Stimulated activated CD4-positive, alpha-beta T cell treated with anti-CD3 and anti-CD28 coated beads, Interleukin-4, amount 100 ng/mL, for 48 hours (primary cell): ENCODE measurements at places on chromosomes 16 and 17.

DNA sequence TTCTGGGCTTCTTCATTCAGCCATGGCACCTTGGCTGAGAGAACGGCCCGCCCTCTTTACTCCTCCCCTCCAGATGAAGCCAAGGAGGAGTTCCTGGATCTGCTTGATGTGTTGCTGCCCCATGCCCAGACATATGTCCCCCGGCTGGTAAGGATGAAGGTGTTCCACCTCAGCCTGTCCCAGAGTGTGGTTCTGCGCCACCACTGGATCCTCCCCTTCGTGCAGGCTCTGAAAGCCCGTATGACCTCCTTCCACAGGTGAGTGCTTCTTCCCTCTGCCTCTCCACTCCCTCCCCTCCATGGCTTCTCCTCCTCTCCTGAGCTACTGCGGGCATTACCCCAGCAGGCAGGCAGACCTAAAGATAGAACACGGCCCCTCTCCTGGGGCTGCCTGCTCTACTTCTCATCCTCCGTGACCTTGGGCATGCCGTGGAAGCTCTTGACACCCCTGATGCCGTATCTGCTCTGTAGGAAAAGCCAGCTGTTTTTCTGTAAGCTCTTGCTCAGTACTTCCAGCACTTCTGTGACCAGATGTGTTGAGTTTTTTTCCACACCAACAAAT, 8.7 kb downstream of the USB1 start:
- no peak for DNase-seq

DNA sequence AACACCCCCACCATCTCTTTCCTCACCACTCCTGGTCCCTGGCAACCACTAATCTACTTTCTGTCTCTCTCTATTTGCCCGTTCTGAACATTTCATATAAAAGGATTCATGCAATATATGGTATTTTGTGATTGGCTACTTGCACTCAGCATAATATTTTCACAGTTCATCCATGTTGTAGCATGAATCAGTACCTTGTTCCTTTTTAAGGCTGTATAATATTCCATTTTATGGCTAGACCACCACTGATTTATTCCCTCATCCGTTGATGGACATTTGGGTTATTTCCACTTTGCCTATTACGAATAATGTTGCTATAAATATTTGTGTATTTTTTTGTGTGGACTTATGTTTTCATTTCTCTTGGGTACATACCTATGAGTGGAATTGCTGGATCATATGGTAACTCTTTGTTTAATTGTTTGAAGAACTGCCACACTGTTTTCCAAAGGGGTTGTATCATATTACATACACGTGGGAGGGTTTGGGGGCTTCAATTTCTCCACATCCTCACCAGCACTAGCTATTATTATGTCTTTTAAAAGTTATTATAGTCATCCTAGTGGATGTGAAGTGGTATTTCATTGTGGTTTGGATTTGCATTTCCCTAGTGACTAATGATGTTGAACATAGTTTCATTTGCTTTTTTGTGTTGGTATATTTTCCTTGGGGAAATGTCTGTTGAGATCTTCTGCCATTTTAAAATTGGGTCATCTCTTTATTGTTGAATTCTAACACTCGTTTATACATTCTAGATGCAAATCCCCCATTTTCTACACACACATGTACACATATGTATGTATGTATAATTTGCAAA, 26.3 kb downstream of the SEC14L5 start:
- no peak for DNase-seq

GRCh38 chr17:31699281-31699680, 159.8 kb downstream of the COPRS start:
- no peak for DNase-seq

GRCh38 chr17:33688771-33689170, 395.7 kb upstream of the ASIC2 start:
- DNase-seq, result no peak

DNA sequence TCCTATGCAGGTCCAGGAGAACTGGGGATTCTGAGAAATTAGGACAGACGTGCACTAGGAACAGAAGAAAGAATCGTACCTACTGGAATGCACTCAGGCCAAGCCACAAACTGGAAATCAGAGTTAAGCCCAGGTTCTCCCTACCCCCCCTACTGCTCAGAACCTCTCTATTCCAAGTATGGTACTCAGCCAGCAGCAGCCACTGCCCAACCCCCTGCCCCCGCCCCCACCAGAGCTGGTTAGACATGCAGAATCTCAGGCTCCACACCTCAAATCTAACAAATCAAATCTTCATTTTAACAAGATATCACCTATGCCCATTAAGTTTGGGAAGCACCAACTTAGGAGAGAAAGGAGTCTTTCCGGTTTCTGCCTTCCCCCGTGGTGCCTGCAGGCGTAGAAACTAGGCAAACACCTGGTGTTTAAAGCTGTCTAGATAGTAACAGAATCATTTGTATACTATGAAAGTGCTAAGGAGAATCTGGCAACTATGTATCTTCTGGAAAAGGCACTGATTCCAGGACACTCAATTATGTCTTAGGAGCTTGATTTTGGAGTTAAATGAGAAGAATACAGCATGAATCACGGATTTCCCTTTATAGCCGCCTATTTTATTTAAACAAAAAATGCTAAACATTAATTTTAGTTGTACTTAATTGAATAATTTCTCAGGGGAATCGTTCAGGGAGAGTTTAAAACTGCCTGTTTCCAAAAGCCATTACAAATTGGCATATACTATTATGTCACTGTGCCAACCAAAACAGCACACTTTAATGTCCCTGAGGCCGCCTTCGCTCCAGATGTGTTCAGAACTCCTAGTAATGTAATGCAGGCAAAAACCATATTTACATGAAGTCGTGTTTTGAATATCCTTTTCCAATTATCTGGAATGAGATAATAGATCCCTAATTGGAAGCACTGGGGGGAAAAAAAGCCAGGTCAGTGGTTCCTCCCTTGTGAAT, 166.5 kb downstream of the STX8 start:
- DNase-seq, result no peak

DNA sequence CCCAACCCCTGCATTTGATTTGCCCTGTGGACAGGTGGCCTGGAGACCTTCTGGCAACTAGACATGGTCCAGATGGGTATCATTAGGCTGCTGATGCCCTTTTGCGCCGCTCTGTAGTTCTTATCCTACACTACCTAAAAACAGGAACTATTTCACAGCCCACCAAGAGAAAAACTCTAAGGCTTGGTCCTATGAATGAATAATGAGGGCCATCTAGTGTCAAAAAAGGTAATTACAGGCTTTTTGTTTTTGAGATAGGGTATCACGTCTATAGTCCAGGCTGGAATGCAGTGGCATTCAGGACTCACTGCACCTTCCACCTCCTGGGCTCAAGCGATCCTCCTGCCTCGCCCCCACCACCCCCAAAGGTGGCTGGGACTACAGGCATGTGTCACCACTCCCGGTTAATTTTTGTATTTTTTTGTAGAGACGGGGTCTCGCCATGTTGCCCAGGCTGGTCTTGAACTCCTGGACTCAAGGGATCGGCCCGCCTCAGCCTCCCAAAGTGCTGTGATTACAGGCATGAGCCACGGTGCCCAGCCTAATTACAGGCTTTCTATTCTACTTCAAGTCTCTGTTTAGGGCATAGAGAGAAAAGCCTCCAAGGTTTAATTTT, 20.9 kb downstream of the COIL start:
- DNase-seq, result no peak

DNA sequence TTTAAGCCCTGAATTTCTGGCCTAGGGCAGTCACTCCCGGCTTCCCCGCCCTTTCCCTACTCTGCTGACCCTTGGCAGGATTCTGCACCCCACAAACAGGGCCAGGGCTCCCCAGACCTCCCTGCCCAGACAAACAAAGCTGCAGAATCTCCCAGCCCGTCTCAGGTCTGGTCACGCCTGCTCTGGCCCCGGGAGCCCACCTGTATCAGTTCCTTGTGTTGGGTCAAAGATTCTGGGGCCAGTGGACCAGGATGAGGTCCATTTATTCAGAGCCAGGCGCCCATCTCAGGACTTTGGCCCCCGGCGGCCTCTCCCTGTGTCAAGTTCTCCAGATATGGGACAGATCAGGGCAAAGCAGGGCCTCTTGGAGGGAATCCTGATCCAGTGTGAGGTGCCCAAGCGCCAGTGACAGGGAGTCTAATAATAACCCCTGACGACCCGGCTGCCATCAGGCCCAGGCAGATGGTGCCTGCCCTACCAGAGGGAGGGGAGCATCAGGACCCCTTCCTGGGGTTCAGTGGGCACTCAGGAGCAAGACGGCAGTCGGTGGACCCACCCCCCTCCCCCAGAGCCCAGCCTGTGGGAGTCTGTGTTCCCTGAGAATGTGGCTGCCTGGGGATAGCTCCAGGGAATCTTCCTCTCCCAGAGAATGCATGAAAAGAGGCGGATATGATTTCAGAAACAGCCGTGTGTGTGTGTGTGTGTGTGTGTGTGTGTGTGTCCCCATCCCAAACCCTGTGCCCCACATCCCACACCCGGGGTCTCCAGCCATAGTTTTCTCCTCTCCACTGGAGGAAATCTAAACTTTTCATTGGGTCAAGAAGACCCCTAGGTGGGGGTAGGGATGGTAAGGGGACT, 1.3 kb downstream of the TTYH2 start:
- no peak for DNase-seq

DNA sequence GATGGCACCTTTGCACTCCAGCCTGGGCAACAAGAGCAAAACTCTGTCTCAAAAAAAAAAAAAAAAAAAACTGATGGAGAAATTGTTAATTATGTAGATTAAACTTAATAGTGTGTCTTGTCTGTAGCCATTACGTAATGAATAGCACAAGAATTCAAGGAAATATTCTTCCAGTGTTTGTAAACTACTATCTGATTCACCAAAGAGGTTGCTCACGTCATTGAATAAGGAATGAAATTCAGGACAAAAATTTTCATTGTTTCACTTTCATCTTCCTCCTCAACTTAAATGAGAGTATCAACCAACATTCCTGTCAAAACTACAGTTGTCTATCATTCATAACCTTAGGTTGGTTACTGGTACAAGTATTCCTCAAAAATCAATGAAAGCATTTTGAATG, 30.7 kb upstream of the MYO18A start:
- no peak for DNase-seq

DNA sequence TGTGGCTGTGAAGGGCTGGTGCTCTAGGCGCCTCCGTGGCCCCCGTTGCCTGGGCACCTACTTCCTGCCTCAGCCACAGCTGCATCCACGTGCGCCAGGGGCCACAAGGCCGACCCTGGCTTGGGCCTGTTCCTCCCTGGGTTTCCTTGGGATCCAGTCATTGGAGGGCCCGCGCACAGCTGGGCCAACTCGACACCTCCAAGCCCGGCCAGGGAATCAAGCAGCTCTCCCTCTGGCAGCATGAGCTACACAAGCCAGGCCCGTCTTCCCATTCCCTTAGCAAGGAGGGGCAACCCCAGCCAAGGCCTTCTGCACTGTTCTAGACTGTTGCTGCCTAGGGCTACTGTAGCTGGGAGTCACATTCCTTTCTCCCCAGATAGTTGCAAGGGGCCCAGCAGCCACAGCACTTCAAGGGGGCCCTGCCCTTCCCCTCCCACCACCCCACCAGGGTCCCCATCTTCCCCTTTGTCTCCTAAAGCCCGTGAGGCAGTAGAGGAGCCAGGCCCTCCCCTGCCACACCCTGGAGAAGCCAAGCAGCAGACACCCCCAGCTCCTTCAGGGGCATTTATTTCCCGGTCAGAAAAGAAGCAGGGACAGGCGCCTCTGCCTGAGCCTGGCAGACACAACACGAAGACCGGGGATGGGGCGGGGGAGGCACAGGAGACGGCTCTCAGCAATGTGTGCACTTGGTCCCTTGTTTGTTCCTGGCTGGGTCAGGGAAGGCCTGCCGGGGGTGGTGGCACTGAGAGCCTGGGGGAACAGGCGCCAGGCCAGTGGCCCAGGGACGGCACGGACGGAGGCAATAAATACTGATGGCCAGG, 3.8 kb downstream of the ARHGDIA start:
- DNase-seq, result no peak

- DNase-seq, result no peak
Measured at GRCh38 chr17:7442142-7442541, 2.7 kb upstream of the CHRNB1 start.

GRCh38 chr17:40949418-40949817, 12.0 kb upstream of the KRT23 start:
- no peak for DNase-seq

DNA sequence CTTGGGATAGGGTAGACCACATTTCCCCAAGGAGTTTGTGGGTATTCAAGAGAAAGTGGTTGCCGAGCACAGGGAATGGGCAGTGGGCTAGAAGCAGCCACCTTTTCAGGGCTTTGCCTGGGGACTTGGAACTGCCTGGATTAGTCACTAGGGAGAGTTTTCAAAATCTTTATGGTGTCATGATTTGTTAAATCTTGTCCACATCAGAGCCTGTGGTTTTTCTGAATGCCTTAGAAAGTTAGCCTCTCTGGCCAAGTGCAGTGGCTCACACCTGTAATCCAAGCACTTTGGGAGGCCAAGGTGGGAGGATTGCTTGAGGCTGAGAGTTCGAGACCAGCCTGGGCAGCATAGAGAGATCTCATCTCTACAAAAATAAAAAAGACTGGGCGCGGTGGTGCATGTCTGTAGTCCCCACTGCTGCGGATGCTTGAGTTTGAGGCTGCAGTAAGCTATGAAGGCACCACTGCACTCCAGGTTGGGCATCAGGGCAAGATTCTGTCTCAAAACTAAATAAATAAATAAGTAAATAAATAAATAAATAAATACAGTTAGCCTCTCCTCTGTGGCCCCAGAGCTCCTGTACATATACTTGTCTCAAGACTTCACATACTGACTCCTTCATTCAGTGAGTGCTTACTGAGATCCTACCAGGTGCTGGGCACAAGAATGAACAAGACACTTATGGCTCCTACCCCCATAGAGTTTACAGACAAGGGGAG, 76.3 kb upstream of the HNF1B start:
- DNase-seq, result no peak

DNA sequence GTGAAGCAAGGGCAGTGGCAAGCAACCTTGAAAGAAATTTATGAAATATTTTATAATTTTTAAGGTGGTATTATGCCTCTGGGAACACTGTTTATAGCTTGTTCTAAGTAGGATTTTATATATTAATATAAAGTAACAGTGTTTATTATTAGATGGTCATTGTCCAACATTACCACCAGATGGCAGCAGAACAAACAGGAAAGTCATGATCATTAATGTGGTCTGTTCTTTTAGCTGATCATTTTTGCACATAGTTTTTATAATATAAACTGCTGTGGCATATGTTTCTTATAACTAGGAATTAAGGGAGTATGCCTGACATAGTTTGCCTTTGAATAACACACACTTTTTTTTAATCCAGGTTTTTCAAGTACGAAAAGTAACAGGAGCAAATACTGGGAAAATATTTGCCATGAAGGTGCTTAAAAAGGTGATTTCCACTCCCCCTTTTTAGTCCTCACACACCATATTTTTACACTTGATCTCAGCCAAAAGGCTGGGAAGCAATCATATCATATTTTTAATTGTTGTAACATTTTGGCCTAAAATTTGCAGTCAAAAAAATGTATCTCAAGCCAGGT, 21.4 kb downstream of the RPS6KB1 start:
- DNase-seq, result no peak

GRCh38 chr16:23807028-23807427, 28.8 kb upstream of the PRKCB start:
- DNase-seq, result no peak
